ENCODE measurements at places on chromosomes 5 and 9.

DNA sequence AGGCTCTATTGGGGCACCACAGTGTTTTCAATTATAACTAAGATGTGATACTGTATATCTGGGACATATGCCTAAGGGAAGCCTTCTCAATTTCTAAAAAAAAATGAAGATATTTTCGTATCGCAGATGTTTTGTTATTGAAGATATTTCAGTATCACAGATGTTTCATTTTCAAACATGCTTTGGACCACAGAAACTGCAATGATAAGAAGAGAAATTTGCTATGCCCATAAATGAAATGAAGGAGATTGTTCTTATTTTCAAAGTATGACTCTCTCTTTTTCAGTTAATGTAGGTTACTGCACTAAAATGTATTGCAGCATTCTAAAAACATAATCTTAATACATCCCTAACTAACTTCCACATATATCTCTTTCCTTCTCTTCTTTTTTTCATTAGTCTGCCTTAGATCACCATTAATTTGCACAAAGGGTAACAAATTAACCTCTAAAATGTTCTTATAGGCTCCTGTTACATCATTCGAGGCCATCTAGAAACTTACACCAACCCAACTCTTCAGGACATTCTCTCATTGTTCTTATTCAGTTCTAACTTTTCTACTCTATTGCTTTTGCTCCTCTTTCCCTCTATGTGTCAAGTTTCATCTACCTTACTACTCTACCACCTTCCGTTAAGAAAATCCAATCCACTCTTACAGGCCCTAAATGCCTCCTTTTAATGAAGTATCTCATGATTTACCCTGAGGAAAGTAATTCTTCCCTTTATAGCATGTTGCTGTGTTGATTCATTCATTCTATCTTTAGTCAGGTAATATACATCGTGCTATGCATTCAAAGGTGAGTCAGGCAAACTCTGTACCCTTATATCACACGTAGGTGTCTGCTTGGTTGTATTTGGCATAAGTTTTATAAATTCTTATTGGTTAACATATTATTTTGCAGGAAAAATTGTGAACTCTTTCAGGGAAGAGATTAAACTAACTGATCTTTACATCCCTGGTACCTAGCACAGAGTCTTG, 70.5 kb downstream of the ST8SIA4 start:
- no peak for DNase-seq

DNA sequence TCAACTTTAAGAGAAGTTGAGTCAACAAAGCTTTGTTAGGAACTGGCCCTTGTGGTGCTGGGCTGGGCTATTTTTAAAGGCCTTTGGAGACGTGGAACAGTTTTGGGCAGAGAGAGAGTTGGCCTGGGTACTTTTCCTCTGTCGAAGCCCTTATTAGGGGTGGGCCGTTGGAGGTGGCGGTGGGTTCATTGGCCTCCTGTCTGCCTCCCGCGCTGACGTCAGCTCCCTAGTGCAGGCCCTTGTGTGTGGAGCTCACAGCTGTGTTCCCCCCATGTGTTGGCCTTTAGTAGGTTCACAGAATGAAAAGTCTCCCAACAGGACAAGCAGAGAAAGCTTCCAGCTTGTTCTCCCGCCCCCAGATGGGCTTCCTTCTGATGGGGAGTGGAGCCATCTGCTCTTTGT, 2.7 kb downstream of the NCS1 start:
- no peak for DNase-seq

DNA sequence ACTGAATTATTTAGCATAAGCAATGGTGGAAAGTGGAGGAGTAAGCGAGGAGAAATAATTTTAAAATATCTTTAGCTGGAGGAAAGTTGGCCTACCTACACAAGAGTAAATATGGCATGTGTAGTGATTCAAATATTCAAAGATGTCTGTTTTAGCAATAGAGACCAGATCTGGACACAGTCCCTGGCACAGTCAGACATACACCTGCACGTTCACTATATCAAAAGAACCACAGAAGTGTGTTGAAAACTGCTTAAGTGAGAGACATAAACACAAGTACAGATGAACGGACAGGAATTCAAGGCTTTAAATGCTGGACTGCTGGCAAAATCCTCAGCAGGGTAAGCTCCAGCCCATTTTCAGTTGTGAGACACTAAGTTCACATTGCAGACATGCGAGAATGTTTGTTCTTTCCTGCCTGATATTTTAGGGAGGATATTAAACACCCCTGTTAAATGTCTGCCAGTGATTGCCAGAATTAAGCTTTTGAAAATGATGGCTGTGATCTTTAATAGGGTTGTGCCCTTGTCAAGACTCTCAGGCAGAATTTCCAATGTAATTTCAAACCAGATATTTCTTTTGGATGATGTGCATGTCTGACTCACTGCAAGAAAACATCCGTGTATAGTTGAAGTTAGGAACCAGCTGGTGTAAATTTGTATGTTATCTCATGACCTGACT, 810.6 kb downstream of the TLE4 start:
- no peak for DNase-seq

DNA sequence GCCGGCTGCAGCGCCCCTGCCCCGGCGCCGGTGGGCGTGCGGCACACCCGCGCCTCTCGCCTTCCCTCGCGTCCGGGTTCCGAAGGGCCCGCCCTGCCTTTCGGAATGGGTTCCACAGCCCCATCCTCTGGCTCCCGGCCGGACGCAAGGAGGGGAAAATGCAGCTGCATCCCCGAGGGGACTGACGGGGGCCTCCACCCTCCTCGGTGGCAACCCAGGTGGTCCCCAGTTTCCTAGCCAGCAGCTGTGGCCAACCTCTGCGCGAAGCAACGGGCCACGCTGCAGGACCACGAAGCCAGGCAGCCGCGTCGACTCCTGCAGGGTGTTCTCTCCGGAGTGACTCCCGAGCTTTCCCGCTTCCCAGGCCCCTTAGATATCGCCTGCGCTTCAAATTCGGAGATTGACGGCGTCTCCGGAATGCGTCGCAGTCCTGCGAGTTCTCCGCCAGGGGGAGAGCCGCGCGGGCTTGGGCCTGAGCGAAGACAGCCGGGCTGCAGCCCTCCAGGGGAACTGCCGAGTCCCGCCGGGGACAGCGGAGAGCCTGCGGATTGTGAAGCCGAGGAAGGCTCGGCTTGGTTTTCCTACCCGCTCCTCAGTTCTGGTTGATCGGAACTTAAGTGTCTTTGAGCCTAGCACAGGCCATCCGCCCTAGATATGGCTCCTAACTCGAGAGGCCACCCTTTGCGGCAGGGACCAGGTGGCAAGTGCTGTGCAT, 582 bp upstream of the APBA1 start:
- peak; percentile 35 for DNase-seq

DNA sequence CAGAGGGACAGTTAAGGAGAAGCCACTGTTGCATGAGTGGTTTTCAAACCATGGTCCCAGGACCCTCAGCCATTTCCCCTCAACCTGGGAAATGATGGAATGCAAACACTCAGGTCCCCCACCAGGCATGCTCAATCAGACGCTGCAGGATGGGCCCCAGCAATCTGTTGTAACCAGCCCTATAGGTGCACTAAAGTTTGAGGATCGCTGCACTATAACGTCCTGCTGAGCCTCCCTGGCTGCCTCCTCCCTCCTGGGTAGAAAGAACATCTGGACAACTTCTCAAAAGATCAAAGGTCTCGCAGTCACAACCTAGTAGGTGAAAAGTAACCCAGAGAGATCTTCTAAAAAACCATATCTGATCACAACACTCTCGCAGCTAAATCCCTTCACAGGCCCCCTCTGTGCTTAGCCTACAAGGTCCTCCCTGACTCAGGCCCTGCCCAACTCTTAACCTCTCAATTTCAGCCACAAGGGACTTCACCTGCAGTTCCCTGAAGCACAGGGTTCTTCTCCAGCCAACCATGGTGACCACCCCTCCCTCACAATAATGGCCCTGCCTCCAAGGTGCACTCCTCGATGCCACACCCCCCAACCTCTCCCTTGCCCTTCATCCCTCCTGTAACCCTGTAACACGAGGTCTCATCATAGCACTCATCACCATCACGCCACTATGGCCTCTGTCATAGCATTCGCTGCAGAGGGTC, 3.5 kb downstream of the SHB start:
- no peak for DNase-seq

DNA sequence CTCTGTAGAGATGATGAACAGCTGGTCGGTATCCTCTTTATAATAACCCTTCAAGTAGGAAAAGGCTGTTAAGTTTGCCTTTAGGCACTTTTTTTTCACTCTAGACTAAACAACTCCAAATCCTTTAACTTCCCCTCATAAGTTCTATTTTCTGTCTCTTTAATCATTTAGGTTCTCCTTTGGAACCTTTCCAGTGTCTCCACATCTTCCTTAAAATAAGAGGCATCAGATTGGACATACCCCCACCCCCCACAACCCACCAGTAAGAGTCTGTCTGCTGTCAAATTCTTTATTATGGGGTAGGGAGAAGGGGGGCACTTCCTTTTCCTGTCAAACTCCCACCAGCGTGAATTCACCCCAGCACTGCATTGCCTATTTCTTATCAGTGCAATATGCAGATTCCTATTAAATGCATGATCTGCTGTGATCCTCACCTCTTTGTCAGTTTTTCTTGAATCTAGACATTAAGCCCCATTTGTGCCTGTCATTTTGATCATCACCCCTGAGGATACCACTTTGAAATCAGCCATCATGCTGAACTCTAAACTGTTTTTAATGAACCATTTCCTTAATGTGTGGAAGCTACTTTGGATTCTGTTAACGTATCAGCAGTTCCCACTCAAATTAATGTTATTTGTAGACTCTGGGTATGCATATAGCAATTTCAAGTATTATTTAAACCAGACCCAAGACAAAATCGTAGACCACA, 212.2 kb downstream of the PDZD2 start:
- no peak for DNase-seq

- DNase-seq, result no peak
These were observed 265.7 kb upstream of the KLF4 start for GRCh38 chr9:107755246-107755645.
